ENCODE measurements at places on chromosomes 1 and 21.

DNA sequence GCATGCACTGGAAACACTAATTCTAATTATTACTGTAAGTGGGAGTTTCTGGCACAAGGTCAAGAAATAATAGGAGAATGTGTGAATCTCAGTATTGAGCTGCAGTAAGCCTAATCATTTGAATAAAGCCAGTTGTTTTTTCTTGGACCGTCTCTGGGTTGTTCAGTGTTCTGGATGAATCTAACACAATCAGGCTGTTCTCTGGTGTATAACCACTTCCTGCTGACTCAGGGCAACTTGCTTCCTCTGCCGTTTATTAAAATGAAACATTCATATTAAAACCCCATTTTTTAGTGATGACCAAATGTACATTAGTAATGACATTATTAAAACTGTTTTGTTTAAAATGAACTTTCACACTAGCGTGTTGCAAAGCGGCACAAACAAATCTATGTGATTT is 273.1 kb upstream of the SNX7 start:
- no peak for DNase-seq

DNA sequence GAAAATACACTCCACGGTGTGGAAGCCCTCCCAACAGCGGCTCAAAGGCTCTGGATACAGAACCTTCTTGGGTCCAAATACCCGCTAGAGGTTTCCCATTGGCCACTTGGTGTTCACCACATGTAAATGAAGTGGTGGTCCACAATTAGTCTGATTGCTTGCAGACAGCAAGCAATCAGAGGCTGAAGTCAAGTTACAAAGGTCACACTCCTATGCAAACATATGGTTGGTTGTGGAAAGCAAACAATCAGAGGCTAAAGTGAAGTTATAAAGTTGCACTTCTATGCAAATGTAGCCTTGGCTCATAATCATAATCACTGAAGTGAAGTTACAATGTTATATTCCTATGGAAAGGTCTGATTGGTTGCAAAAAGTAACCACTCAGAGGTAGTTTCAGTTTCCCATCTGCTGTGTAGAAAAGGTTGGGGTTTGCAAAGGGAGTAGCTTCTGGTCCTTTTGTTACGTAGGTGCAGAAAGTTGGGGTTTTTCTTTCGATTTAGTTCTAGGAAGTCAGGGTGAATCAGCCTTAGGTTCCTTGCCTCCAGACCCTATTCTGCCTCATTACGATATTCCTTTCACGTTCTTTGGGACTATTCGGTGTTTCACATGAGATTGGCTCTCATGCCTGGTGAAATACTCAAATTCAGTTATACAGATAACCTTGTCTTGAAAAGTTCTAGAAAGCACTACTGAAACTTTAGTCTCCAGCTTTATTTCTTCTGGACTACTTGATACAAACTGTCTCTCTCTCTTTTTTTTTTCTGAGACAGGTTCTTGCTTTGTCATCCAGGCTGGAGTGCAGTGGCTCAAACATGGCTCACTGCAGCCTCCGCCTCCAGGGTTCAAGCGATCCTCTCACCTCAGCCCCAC is 36.7 kb upstream of the MTF2 start:
- DNase-seq: no peak

DNA sequence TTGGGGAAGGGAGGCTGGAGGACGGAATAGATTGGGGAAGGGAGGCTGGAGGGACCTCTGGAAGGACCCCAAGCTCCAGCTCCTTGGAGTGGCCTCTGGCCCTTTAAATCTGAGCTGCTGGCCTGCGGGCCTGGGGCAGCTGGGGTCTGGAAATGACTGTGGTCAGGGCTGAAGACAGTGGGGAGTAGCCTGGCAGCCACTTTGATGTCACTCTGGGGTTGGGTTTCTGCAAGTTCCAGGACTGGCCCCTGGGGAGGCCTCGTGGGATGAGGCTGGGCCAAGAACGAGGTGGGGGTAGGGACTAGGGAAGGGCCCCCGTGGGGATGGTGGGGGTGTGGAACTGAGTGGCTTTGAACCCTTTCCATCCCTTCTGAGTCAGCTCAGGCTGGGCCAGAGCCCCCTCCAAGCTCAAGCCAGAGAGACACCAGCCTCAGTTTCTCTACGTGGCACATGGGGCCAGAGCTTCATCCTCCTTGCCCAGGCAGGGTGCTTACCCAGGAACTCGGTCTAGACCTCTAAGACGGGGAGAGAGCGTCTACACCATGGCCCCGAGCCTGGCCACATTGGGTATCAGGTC is 59.7 kb downstream of the ALPL start:
- DNase-seq: no peak

GRCh38 chr21:37582590-37582989 is 216.0 kb downstream of the DYRK1A start:
- no peak for DNase-seq

- DNase-seq: no peak
Observed at GRCh38 chr1:186304982-186305949, 69.8 kb downstream of the TPR start.

Data from T-cell (primary cell).